ENCODE measurements at places on chromosomes 2 and 18.

- no peaks in the 10 kb centered on the region for H3K36me3 ChIP-seq
- H3K4me1 ChIP-seq = peaks cover 84% of the 10 kb centered on the region
- peak; percentile 46 for DNase-seq
- H3K27me3 ChIP-seq = no peaks in the 10 kb centered on the region
Measured at GRCh38 chr18:13376298-13376840, 157.8 kb downstream of the LDLRAD4 start.

DNA sequence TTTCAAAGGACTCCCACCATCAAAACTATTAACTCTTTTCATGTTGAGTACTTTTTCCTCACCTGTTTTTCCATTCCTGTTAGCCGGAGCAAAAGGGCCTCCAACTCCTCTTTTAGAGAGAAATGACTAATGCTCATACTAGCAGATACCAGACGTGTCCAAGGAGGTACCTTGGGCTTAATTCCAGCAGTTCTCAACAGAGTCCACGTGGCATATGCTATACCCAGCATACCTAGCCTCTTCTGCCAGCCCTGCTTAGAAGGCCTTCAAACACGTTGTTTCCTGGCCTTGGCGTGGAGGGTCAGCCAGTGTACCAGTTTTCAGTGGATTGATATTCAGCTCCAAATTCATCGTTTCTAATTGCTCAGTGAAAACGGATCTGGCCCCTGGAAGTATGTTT is 123.9 kb downstream of the MGAT5 start:
- DNase-seq = no peak
- H3K27me3 ChIP-seq = no peaks in the 10 kb centered on the region
- H3K4me1 ChIP-seq = no peaks in the 10 kb centered on the region
- no peak overlapping the region for H3K4me3 ChIP-seq

DNA sequence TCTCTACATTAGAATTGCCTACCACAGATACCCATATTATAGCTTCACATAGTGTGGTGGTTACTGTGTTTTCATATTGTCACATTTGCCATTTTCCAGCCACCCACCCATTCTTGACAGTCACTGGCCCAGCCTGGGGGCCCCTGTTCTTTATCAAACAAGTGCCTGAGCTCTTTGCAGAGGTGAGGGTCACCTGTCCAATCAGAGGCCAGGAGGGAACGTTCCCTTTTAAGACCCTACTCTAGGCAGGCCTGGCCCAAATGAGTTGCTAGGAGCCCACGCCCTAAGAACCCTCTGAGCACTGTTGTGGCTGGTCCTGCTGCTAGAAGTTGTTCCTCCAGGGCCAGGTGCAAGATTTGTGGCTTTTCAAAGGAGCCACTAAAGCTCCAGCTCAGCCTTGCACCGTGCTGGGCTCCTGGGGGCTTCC is 5.2 kb downstream of the IL37 start:
- H3K4me1 ChIP-seq = peaks cover 18% of the 10 kb centered on the region
- no peak overlapping the region for H3K27ac ChIP-seq
- H3K36me3 ChIP-seq = no peaks in the 10 kb centered on the region
- H3K27me3 ChIP-seq = peaks cover 3% of the 10 kb centered on the region
- no peak for DNase-seq
- no peak overlapping the region for H3K4me3 ChIP-seq

GRCh38 chr2:17306706-17307105 is 211.5 kb downstream of the RAD51AP2 start:
- DNase-seq = no peak
- peaks cover 4% of the 10 kb centered on the region for H3K27me3 ChIP-seq
- H3K4me1 ChIP-seq = peaks cover 4% of the 10 kb centered on the region
- no peaks in the 10 kb centered on the region for H3K36me3 ChIP-seq
- H3K27ac ChIP-seq = no peak overlapping the region

- DNase-seq = no peak
- H3K36me3 ChIP-seq = no peaks in the 10 kb centered on the region
- no peaks in the 10 kb centered on the region for H3K4me1 ChIP-seq
- H3K27ac ChIP-seq = no peak overlapping the region
- H3K4me3 ChIP-seq = no peak overlapping the region
- peaks cover 4% of the 10 kb centered on the region for H3K27me3 ChIP-seq
Measured at GRCh38 chr2:74691929-74692328, 37.9 kb downstream of the SEMA4F start.

DNA sequence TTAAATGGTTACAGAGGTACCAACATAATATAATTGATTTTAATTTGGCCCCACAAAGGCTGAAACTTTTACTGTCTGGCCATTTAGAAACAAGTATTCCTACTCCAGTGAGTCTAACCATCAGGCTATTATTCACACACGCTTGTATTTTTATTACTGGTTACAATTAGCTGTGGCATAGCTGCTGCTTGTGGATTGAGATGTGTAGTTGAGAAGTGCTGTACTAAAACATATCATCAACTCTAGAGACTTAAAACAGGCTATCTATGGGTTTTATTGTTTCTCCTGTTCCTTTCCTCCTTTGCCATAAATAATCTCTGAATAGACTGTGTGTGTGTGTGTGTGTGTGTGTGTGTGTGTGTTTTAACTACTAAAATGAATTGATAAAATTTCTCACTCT is 530.2 kb downstream of the CCDC85A start:
- no peaks in the 10 kb centered on the region for H3K27me3 ChIP-seq
- no peak overlapping the region for H3K27ac ChIP-seq
- H3K36me3 ChIP-seq = no peaks in the 10 kb centered on the region
- H3K4me1 ChIP-seq = no peaks in the 10 kb centered on the region

DNA sequence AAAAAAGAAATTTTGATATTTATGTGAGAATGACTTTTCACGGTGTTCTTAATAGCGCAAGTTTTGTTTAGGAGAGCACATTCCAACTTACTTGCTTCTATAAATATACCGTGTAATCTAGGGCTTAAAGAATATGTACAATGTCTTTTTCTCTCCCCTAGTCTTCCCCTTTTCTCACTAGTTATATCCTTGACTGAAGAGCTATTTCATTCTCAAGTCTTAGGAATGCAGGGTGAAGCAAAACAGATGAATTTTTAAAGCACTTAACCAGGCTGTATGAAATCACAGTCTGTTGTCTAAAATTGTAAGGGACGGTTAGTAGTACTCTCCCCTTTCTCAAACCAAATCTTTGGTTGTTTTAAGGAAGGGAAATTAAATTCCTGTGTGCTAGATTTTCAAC is 29.6 kb upstream of the SLC30A6 start:
- no peak overlapping the region for H3K4me3 ChIP-seq
- H3K4me1 ChIP-seq = no peaks in the 10 kb centered on the region
- H3K27ac ChIP-seq = no peak overlapping the region
- peaks cover 29% of the 10 kb centered on the region for H3K36me3 ChIP-seq

GRCh38 chr18:58464104-58464625 is 164.7 kb downstream of the ALPK2 start:
- no peak overlapping the region for H3K4me3 ChIP-seq
- no peak overlapping the region for H3K27ac ChIP-seq
- no peaks in the 10 kb centered on the region for H3K4me1 ChIP-seq
- DNase-seq = no peak
- no peaks in the 10 kb centered on the region for H3K36me3 ChIP-seq

DNA sequence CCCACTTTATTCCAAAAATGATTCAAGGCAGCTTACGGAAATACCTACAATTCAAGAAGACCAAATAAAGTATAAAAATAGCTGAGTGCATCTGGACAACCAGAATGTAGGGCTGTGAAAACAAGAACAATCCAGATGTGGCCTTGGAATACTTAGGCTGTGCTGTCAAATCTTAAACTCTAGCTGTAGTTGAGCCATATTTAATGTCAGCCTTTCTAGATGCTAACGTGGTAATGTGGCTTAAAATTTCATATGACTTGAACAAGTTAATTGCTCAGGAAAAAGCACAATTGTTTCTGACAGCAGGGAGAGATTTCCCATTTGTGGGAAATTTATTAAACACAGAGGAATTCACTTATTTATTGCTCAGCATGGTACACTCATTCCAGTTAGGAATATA is 14.6 kb upstream of the NAPG start:
- no peak overlapping the region for H3K27ac ChIP-seq
- H3K27me3 ChIP-seq = peaks cover 15% of the 10 kb centered on the region
- no peak overlapping the region for H3K4me3 ChIP-seq
- H3K36me3 ChIP-seq = peaks cover 1% of the 10 kb centered on the region
- H3K4me1 ChIP-seq = no peaks in the 10 kb centered on the region

DNA sequence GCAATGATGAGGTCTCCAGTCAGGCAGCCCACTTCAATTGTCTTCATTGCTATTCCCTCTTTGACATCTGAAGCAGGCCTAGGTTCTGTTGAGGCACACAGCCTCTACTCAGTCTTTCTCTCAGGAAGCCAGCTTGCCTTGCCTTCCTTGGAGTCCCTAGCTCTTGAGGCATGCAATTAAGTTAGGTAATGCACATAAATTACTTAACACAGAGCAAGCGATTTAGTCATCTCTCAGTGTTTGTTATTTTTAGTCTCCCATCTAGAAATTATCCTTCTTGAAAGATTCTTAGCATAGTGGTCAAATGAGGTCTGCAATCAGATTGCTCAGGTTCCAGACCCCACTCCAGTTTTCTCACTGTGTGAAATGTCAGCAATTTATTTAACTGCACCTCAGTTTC is 32.0 kb downstream of the SULT1C4 start:
- peaks cover 9% of the 10 kb centered on the region for H3K27me3 ChIP-seq
- no peaks in the 10 kb centered on the region for H3K4me1 ChIP-seq
- DNase-seq = no peak
- no peaks in the 10 kb centered on the region for H3K36me3 ChIP-seq
- no peak overlapping the region for H3K27ac ChIP-seq
- H3K4me3 ChIP-seq = no peak overlapping the region

GRCh38 chr2:230865766-230866755 is 1.3 kb downstream of the ITM2C start:
- H3K36me3 ChIP-seq = no peaks in the 10 kb centered on the region
- H3K27me3 ChIP-seq = peaks cover 18% of the 10 kb centered on the region
- H3K4me1 ChIP-seq = peaks cover 46% of the 10 kb centered on the region
- peak overlapping the region; percentile 55 for H3K27ac ChIP-seq

DNA sequence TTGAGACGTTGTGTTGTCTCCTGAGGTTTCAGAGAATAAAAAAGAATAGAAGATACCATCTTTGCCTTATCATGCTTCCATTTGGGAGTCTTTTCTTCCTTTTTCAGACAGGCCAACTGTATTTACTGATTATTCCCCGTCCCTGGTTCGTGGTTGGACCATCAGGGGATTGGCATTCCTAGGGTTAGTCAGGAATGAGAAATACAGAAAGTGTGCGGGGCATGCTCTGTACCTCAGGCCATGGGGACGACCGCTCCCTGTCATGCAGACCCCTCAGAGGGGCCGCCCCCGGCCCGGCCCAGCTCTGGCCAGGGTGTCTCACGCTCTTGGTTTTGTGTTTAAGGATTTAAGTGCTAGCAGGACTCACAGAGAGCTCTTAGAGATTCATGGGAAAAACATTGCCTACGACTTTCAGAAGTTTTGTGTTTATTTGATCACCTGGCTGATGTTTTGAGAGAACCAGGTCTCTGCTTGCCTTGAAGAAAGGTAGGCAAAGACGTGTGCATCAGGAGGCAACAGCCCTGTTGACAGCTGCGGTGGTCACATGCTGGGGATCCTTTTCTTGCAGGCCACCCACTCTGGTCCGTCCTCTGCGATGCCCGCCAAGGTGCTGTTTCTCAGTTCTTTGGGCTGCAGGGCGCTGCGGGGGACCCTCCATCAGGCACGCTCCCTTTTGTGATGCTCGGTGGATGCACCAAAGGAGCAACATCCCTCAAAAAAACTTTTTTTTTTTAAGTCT is 317.8 kb downstream of the AGAP1 start:
- H3K27me3 ChIP-seq = no peaks in the 10 kb centered on the region
- no peaks in the 10 kb centered on the region for H3K4me1 ChIP-seq
- no peak overlapping the region for H3K4me3 ChIP-seq

- peaks cover 31% of the 10 kb centered on the region for H3K4me1 ChIP-seq
- no peak overlapping the region for H3K27ac ChIP-seq
- peaks cover 78% of the 10 kb centered on the region for H3K36me3 ChIP-seq
- no peak for DNase-seq
- H3K27me3 ChIP-seq = no peaks in the 10 kb centered on the region
Measured at GRCh38 chr18:59345556-59345955, 13.5 kb downstream of the LMAN1 start.

DNA sequence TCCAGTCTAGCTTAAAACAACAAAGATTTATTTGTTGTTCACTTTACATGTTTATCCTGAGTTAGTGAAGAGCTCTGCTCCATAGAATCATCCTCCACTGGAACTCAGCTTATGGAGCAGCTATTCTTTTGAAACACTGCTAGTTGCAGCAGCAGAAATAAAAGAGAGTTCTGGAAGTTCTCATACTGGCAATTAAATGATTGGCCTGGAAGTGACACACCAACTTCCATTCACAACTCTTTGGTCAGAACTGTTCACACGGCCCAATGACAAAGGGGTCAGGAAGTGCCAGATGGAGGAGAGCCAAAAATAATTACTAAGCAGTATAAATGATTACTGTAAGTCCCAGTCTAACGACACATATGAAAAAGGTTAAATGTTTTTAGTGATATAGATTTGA is 39.1 kb downstream of the FBXO11 start:
- no peaks in the 10 kb centered on the region for H3K27me3 ChIP-seq
- H3K4me1 ChIP-seq = peaks cover 51% of the 10 kb centered on the region
- no peak for DNase-seq
- no peak overlapping the region for H3K27ac ChIP-seq
- peaks cover 31% of the 10 kb centered on the region for H3K36me3 ChIP-seq

DNA sequence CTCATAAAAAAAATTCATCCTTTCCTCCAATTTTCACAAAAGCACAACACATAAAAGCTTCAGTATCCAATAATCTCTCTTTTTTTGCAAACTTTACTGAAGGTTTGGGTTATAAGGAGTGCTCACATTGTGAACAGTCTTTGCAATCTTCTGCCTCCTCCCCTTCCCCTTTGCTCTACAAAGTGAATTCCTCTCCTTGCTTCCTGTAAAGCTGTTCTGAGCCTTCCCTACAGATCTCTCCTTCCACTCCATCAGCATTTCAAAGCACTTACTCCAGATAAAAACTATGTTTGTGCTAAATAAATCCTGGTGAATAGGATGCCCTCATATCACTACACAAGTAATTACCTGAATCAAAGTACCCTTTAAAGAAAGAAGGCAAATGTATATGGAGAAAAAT is 4.6 kb upstream of the PDK1 start:
- H3K4me3 ChIP-seq = no peak overlapping the region
- peaks cover 48% of the 10 kb centered on the region for H3K4me1 ChIP-seq
- H3K27me3 ChIP-seq = peaks cover 28% of the 10 kb centered on the region
- no peak overlapping the region for H3K27ac ChIP-seq
- DNase-seq = no peak
- peaks cover 62% of the 10 kb centered on the region for H3K36me3 ChIP-seq

GRCh38 chr2:177184606-177185005 is 28.0 kb upstream of the HNRNPA3 start:
- H3K4me1 ChIP-seq = peaks cover 4% of the 10 kb centered on the region
- H3K27me3 ChIP-seq = peaks cover 18% of the 10 kb centered on the region
- no peaks in the 10 kb centered on the region for H3K36me3 ChIP-seq
- H3K27ac ChIP-seq = no peak overlapping the region
- DNase-seq = no peak

DNA sequence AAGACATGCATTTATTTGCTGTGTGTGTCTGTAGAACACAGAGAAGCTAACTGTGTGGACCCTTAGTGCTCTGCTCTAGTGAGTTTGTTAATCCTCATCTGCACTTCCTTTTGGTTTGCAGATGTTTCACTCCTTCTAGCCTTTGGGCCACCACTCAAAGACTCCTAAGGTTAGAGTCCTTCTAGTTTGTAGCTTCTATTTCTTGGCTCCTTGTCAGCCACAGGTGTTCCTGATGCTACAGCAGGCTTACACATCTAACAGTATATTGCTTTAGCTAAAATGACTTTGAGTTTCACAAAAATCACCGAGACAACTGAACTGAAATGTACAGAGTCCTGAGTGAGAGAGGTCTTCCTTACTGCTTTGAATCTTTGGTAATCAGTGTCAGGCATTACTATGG is 551.4 kb downstream of the NRXN1 start:
- H3K4me1 ChIP-seq = no peaks in the 10 kb centered on the region
- H3K4me3 ChIP-seq = no peak overlapping the region
